ENCODE measurements at places on chromosomes 12 and 14.

DNA sequence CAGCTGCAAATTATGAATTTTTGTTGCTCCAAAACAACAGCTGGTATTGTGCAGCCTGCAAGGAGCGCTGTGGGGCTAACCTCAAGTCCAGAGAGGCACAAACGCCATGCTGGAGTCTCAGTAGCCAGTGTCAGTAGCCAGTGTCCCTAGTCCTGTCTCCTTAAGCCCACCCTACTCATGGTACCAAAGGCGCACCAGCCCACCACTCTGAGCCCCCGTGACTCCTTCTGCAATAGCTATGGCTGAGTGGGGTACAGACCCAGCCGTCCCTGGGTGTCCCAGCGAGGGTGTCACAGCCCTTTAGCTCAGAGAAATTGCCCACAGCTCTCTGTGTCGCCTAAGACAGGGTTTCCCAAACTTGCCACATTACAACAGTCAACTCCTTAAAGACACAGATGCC is 65.2 kb downstream of the ARL6IP4 start:
- DNase-seq, result no peak

GRCh38 chr14:30252151-30252550 is 306.8 kb upstream of the G2E3 start:
- DNase-seq, result no peak

GRCh38 chr14:76844223-76844622 is 18.0 kb downstream of the LRRC74A start:
- peak; percentile 45 for DNase-seq

DNA sequence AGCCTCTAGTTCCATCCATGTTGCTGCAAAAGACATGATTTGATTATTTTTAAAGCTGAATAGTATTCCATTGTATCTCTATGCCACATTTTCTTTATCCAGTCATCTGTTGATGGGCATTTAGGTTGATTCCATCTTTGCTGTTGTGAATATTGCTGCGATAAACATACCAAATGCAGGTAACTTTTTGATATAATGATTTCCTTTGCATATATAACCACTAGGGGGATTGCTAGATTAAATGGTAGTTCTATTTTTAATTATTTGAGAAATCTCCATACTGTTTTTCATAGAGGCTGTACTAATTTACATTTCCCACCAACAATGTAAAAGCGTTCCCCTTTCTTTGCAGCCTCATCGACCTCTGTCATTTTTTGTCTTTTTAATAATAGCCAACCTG is 342.5 kb downstream of the MDGA2 start:
- no peak for DNase-seq

GRCh38 chr12:119592232-119592631 is 1.3 kb upstream of the TMEM233 start:
- DNase-seq, result no peak

GRCh38 chr12:41073633-41074472 is 114.3 kb upstream of the PDZRN4 start:
- no peak for DNase-seq

DNA sequence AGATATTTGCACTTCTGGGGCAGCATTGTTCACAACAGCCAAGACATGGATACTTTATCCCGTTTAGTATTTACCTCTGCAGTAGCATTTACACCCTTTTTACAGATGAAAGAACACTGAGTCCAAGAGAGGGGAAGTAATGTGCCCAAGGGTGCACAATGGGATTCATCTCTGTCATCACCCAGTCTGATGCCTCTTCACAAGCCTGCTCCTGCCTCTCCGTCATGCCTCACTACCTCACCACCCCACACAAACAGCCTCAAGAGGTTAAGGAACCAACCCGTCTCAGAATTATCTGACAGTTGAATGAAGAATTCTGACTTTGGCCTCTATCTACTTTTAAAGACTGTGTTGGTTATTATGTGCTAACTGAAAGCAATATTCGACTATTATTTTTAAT is 368.4 kb downstream of the ATP23 start:
- DNase-seq, result no peak

DNA sequence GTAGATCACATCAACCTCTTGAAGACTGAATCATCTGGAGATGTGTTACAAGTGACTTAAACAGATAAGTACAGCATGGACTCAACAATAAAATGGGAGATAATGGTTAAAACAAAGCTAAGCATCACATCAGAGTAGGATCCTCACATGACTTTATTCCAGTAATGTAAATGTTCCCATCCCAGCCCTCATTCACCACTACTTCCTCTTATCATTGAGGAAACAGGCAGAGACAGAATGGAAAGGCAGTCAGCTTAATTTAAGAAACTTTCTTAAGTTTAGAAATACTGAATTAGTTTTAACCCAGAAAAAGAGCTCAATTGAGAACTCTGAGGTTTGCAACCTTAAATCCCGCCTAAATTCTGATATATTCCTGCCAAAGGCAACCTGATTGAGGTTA is 1.2 kb upstream of the ALG10 start:
- DNase-seq, result no peak

DNA sequence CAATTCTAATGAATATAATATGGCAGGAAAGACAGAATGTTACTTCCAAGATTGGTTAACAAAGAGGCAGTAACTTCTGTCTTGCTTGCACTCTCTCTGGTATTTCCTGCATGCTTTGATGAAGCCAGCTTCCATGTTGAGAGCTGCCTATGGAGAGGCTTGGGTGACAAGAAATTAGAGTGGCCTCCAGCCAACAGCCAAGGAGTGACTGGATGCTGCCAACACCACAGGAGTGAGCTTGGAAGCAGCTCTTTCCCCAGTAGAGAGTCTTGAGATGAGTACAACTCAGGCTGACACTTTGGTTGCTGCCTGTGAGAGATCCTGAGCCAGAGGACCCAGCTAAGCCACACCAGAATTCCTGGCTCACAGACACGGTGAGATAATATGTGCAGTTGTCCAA is 183.1 kb downstream of the RMST start:
- no peak for DNase-seq

GRCh38 chr14:76510181-76510580 is 134.2 kb downstream of the ESRRB start:
- DNase-seq, result no peak

GRCh38 chr12:104274811-104275210 is 28.7 kb upstream of the EID3 start:
- no peak for DNase-seq

GRCh38 chr12:75684678-75685616 is 173.5 kb upstream of the KRR1 start:
- DNase-seq, result no peak

DNA sequence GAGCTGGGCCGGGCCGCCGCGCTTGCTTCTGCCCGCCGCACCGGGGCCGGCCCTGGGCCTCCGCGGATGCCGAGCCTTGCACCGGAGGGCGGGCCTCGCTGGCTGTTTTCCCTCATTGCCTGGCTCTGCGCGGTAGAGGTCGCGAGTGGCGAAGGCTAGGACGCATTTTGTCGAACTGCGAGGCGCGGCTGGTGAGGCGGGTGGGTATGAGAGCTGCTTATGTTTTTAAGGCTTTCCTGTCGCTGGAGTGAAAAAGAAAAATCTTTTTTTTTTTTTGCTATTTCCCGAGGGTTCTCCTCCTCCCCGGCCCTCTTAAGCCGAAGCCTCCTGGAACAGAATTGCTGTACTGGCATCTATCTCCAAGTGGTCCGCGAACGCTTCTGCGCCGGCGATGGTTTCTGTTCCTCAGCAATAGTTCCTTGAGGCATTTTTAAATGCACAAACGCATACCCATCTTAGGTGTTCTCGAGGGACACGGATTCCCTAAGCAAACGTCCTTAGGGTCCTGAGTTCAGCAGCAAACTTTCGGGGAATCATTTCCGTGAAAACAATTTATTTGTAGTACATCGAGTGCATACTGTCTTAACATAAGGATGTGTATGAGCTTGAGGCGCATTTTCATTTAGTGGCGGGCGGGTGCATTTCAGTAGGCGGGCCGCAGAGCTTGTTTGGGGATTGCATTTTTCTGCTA is 631 bp downstream of the RESF1 start:
- DNase-seq, result peak; percentile 72

GRCh38 chr14:71592361-71592760 is 339.9 kb upstream of the RGS6 start:
- DNase-seq, result no peak

- no peak for DNase-seq
These were observed 104.0 kb downstream of the C14orf39 start for GRCh38 chr14:60381909-60382308.

- no peak for DNase-seq
These were observed 123.6 kb downstream of the TSPAN9 start for GRCh38 chr12:3200814-3201233.

GRCh38 chr14:77158882-77159255 is 17.3 kb upstream of the ZDHHC22 start:
- no peak for DNase-seq

DNA sequence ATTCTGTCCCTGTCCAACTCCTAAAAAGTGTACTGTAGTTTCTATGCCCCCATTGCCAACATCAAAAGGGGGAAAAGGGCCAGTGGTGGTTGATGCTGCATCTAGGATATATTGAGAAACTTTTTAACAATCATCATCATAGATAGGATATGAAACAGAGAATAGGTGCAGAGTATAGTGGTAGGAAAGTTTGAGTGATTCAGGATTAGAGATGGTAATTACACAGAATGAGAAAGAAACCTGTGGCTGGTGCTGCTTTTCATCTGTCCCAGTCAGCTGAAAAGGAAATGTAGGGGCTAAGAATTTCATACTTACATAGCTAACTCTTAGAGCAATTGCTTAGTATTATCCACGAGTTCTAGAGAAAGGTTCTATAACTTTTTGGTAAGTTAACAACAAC is 67.6 kb downstream of the GTF2A1 start:
- DNase-seq, result no peak

DNA sequence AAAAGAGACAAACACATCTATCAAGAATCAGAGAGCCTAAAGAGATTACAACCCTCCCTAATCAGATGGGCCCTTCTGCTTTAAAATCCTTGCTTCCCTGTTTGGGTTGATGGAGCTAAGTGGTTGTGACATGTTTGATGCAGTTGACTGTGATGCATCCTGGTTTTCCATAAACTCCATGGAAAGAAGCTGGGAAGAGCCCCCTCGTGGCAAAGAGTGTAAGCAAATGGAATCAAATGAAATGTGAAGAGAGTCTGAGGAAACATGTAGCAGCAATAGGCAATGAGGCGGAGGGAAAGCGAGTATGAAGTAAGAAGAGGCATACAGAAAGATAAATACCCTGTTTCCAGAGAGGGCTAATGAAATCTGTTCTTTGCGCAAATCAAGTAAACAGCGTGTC is 70.4 kb upstream of the SLCO1C1 start:
- DNase-seq, result no peak
